ENCODE measurements at places on chromosomes 5 and 9.
A peak's percentile ranks its signal among the peaks of the same experiment; 100 is the strongest.

GRCh38 chr5:172402531-172403188 is 51.7 kb downstream of the SH3PXD2B start:
- no peak for DNase-seq

DNA sequence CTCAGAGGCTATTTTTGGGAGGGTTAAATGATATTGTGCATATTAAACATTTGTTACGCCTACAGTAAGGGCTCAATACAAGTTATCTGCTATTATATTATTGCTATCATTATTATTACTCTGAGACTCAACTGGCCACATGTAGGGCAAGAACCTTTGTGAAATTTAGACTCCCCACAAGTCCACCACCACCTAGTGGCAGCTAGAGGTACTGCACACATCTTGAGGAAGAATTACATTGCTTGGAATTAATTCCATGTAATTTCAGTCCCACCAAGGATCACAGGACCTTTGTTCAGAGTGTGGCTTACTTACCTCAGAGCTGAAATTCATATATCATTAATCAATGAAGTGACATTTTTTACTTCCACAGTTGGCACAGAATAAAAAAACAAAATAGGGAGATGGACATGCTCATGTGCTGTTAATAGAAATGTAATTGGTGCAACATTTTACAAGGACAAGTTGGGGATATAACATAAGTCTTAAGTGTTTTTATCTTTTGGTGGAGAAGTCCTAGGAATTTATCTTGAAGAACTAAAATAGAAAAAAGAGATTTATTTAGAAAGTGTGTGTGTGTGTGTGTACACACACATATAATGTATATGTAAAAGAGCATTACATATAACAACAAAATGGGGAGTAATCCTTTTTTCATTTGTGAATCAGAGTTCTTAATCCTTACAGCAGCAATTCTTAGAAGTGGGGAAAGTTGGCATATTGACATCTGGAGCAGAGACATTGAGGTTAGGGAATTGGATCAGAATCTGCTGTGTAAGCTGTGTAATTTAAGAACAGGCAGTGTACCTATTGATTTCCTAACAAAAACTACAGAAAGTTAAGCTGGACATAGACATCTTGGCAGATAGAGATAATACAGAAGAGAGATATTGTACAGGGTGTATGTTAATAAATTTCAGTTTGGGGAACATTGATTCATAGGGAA is 11.2 kb downstream of the MSANTD3 start:
- peak; percentile 26 for DNase-seq

GRCh38 chr5:180786531-180787398 is 15.8 kb downstream of the MGAT1 start:
- DNase-seq = no peak

DNA sequence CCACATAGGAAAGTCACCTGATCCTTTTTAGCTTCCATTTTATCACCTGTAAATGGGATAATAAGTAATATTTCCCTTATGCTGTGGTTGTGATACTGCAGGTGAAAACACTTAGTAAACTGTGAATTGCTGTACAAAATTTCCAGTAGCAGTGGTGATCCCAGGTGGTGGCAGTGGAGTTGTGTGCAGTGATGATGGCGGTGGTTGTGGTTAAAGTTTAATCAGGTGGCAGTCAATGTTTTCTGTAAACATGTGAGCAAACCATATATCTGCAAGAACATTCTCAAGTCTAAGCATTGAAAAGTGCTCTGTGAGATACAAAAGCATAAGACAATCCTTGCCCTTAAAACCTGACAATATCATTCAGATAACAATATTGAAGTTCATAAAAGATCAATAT is 480.2 kb downstream of the RASEF start:
- no peak for DNase-seq

DNA sequence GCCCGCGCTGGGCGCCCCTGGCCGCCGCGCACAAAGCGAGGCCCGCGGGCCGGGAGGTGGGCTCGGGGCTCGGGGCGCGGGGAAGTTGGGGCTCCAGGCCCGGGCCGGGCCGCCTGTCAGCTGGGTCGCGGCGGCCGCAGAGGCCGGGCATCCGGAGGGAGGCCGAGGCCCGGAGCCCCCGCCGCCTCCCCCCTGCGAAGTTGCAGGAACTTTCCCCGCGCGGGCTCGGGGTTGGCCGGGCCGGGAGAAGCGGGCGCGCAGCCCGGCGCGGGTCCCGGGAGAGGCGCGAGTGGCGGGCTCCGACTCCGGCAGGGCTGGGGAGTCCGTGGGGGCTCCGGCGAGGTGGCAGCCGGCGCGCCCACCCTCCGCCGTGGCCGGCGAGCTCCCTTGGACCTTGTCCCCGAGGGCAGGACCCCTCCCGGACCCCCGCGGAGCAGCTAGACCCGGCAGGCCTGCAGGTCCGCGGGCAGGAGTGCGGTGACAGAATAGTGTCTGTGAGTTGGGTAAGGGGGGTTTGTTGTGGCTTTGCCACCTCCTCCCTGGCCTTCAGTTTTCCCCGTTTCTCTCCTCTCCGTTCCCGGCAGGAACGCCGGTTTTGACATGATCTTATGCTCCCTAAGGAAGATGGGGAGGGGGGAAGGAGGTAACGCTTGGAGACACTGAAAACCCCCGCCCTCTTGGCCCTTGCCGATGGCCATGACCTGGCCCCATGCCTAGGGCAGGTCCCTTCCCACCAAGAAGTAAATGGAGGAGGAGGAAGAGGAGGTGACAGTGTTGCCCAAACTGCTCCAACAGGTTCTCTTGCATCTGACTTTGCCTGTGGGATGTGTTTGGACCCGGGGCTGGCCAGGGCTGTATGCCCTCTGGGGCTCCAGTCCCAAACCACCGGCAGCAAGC is 942 bp downstream of the PHF2 start:
- DNase-seq = no peak

DNA sequence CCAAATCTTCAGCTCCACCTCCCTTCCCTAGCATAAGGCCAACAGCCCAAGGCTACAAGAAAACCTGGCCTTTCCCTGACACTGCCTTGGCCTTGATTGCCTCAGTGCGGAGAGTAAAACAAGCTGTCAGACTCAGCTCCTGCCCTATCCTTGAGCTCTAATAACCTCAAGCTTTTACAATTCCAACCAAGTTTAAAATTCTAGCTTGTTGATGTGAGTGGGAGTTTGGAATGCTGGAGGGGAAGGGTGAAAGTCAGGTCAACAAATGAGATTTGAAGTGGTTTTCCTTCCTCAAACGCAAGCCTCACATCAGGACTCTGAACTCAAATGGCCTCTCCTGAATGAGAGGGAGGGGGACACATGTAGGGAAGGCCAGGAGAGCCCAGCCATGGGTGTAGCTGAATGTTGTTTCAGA is 197.0 kb upstream of the VLDLR start:
- no peak for DNase-seq

DNA sequence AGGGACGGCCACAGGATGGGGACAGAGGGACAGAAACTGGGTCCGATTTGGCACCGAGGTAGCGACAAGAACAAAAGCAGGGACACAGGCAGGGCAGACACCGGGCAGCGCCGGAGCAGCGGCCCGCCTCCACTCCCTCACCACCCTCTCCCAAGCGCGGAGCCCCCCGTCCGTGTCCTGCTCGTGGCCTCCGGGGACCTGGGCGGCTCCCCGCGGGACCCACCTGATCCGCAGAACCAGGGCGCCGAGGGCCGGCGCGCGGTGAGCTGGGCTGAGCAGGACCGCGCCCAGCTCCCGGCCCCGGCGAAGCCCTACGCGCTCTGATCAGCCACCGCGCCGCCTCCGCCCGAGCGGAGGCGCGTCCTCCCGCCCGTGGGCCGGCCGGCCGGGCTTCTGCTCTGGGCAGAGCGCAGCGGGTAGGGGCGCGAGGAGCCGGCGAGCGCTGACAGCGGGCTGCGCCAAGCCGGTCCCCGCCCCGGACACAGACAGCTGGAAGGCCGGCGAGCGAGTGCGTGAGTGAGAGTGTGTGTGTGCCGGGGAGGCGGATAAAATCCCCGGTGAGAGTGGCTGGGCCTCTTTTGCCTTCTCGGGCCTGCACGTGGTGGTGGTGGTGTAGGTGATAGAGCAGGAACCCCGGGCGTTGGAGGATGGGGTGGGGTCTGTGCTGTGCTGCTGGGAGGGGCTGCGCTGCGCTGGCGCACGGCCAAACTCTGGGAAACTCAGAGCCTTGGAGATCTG is at the start of gene GGTA1:
Gene GGTA1, minus strand, starts transcription at position 418 of the 738 bp plus-strand sequence. CDS start 31,922 bp downstream, outside the sequence.
- no peak for DNase-seq

DNA sequence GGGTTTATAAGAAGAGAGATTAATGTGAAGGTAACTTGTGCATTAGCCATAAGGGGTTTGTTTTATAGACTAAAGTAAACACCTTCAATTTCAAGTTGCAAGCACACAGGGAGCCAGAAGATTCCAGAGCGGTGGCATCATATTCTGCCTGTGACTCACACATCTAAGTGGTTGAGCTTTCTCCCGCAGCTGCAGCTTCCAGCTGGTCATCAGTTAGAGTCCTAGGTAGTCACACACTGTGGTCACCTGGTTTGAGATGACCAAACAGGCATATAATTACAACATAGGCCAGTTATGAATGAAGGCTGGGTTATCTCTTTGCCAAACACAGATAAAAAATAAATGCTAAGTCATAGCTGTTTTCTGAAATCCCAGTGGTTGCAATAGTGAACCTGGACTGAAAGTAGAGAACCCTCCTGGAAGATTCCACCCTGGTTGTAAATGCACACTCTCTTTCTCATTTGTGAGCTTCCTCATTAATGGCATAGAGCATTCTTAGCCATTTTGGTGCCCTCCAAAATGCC is 171.3 kb downstream of the GDNF start:
- DNase-seq = no peak

- DNase-seq = no peak
These were observed 161.5 kb upstream of the NR4A3 start for GRCh38 chr9:99660191-99660636.

GRCh38 chr5:179169836-179170235 is 109.7 kb downstream of the ZNF354C start:
- no peak for DNase-seq

DNA sequence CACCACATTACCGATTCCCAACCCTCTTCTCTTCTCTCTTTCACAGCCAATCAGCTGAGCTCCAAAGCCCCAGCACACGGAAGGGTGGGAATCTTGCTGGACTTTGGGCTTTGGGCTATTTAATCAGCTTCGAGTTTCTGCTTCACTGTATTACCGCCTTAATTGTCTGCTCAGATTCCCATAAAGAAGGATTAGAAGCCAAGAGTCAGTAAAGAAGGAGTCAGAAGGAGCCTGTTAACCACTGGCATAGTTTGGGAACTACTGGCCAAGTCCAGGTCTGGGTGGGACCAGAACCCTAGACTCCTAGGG is 4.4 kb downstream of the SPRY4 start:
- no peak for DNase-seq
